ENCODE measurements at places on chromosomes 3 and 15.
A peak's percentile ranks its signal among the peaks of the same experiment; 100 is the strongest.

- no peak overlapping the region for H3K27ac ChIP-seq
- DNase-seq = no peak
- no peaks in the 10 kb centered on the region for H3K36me3 ChIP-seq
- H3K4me1 ChIP-seq = no peaks in the 10 kb centered on the region
These were observed 122.5 kb downstream of the IGSF11 start for GRCh38 chr3:118912188-118912587.

DNA sequence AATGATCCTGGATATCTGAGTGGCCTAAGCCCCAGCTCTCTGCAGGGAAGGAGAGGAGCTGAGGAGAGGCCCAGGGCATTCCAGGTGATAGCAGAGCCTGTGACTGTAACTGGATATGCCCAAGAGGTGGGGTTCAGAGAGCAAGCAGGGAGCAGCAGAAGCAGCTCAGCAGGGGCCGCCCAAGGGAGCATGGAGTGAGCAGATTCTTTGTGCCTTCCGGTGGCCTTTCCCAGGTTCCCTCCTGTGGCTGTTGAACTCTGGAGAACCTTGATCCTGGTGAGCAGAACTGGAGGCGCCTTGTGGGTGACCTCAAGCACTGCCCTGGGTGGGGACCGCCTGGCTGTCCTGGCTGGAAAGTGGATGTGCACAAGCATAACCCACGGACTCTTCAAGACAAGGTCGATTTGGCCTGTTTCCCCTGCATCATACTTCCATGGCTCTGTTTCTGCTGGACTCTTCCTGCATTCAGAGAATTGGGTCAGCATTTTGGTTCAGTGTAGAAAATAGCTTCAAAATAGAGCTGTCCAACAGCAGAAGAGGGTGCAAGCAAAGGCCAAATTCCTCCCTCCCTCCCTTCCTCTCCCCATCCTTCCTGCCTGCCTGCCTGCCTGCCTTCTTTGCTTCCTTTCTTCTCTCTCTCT is 76.1 kb downstream of the ARNT2 start:
- no peak overlapping the region for H3K27ac ChIP-seq
- H3K4me3 ChIP-seq = no peak overlapping the region
- no peak for DNase-seq
- H3K36me3 ChIP-seq = no peaks in the 10 kb centered on the region
- no peaks in the 10 kb centered on the region for H3K27me3 ChIP-seq
- peaks cover 15% of the 10 kb centered on the region for H3K4me1 ChIP-seq

DNA sequence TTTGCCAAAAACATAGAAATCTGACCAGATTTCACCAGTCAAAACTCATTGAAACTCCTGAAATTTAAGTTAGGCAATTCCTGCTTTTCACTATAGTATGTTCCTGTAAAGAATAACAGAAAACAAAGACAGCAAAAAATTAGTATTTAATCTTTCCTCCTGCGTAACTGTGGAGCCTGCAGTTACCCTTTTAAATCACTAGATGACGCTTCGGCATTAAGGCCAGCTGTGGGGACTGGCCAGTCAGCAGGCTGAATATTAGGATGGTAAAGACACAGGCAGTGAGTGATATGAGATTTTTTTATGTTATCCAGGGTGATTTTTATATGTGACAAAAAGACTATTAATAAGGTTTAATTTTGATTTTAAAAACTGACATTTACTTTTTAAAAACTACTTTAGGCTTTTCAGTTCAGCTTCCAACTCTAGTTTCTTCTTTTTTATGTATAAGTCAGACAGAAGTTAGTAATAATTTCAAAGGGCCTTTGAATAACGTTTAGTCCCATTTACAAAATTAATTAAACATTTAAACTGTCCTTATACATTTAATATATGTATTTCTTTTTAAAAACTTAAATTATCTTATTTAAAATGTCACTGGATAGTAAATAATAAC is 165.1 kb downstream of the PPM1L start:
- no peak overlapping the region for H3K27ac ChIP-seq
- DNase-seq = peak; percentile 60
- H3K4me1 ChIP-seq = no peaks in the 10 kb centered on the region
- H3K36me3 ChIP-seq = no peaks in the 10 kb centered on the region
- no peak overlapping the region for H3K4me3 ChIP-seq
- H3K27me3 ChIP-seq = no peaks in the 10 kb centered on the region

DNA sequence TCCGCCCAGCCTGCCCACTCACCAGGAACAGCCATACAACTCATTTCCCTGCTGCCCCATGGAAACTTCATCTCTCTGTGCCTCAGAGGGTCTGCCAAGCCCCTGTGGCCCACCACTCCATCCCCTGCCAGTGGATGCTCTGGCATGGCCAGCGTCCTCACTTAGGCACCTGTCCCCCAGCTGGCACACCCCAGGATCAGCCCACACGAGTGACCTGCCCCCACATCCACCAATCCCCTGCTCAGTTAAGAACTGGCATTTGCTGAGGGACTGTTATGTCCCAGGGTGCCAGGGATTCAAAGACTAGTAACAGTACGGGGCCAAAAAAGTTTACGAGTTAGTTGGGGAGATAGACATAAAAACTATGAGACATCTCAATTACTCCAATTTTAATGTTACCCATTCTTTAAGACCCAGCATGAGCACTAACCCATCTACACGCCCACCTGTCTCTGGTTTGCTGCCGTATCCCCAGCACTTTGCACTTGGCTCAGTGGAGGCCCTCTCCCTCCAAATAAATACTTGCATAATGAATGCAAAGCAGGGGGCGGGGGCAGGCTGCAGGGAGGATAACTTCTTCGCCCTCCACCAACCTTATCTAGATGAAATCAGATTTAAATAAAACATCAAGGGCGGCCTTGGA is 11.6 kb upstream of the BAHD1 start:
- H3K36me3 ChIP-seq = no peaks in the 10 kb centered on the region
- H3K27ac ChIP-seq = no peak overlapping the region
- peaks cover 21% of the 10 kb centered on the region for H3K27me3 ChIP-seq
- DNase-seq = no peak
- no peaks in the 10 kb centered on the region for H3K4me1 ChIP-seq
- no peak overlapping the region for H3K4me3 ChIP-seq

- H3K4me3 ChIP-seq = no peak overlapping the region
- peaks cover 20% of the 10 kb centered on the region for H3K4me1 ChIP-seq
- no peak for DNase-seq
- H3K27ac ChIP-seq = no peak overlapping the region
- H3K27me3 ChIP-seq = no peaks in the 10 kb centered on the region
These were observed 100.4 kb upstream of the PHLDB2 start for GRCh38 chr3:111758642-111759041.

Measured in hepatocyte (in vitro differentiated cells).